Frontal cortex (tissue), 4 donors: ENCODE measurements at places on chromosomes 13 and 19. TPM values are rescaled to one million over a fixed set of nuclear protein-coding genes. Genes with fewer than 3 reads are reported as not detected.
A peak's percentile ranks its signal among the peaks of the same experiment; 100 is the strongest.

DNA sequence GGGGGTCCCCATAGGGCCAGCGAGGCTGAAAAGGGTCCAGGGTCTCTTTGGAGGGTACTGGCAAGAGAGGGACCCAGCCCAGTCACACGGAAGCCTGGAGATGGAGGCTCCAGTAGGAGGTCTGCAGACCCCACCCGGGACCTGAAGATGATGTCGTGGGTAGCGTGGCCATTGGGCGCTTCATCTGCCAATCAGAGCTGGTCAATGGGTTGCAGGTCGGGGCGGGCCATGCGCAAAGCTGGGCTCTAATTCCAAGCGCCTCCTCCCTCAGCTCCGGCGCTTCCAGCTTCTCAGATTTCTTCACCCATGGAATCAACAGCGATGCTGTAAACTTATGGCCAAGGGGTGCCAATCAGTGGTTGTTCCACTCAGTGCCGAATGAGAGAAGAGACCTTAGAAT lies 10.9 kb downstream of the SIGLEC12 start:
- no peak for DNase-seq

The GAS6 gene
- total RNA-seq: 20.4 TPM

DNA sequence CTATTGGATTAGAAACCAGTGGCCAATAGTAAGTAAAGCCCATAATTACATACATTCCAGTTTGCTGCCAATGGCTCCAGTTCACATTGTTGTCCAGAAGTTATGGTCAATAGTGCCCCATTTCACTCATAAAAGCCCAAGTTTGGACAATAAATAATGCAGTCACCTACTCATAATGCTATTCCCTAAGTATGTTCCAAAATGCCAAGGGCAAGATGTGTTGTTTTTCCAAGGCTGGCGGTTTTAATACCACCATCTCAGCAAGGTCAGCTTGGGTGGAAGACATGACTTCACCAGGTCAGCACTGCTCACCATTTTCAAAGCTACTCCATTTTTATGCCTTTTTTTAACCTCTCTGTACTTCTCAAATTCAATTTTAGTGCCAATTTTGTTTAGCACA lies 32.7 kb downstream of the KCTD12 start:
- no peak for DNase-seq

The EPSTI1 gene
- 1.2 TPM for total RNA-seq

The ENOX1 gene
- total RNA-seq: 50.5 TPM

DNA sequence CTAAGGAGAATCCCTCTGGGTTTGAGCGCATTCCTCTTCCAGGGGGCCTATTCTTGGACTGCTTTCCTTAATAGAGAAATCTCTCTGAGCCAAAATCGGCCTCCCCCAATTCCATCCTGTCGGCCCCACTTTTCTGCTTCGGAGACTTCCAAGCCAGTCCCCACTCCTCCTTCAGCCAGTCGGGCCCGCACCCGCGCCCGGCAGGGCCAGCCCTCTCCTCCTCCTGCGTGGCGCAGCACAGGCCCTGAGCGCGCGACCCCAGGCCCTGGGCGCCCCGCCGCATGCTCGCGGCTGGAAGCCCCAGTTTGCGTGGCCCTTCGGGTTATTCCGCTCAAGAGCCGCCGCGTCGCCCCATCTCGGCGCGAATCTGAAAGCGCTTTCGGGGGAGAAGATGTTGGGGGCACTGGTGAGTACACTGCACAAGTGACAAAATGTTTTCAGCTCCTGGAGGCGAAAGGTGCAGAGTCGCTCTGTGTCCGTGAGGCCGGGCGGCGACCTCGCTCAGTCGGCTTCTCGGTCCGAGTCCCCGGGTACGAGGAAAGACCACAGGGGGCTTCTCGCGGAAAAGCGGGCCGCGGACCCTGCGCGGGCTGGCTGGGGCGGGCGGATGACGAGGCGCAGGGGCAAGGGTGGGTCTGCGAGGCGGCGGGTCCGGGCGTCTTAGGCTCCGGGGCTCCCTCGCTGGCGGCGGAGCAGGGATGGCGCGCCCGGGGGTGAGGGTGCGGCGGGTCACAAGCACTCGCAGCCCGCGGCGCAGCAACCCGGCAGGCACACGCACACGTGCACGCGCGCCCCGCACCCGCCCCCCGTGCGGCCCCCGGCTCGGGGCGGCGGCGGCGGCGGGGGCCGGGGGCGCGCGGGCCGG lies at the start of gene IL17D:
Gene IL17D, plus strand, starts transcription at position 785 of the 865 bp plus-strand sequence. CDS start 303 bp downstream, outside the sequence.
- DNase-seq: peak; percentile 66

GRCh38 chr19:14482172-14482941 lies 7.2 kb upstream of the PTGER1 start:
- DNase-seq: no peak
